ENCODE measurements at places on chromosomes 5 and 9.

DNA sequence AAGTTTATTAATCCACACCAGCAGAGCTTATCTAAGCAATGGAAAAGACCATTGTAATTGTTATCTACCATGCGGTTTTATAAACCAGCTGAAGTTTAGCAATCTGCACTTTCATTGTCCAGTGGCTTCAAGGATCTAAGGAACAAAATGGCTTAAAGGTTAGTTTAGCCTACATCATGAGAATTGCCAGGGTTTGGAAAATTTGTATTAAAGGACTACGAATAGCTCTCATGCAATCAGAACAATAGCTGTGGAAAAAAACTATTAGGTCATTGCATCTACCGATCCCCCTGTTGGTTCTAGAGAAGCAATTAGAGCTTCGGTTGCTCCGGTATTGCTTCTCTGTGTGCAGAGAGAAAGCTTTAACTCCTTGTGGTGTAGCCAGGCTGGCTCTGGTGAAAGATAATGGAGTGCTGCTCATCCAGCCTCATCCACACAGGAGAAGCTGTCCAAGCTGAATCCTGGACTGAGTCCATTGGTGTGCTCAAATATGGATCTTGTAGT lies 86.3 kb upstream of the SLC12A2 start:
- no peak for DNase-seq

- DNase-seq = no peak
Measured at GRCh38 chr9:133538851-133539833, 4.6 kb downstream of the ADAMTSL2 start.

GRCh38 chr9:12759761-12760160 lies 15.1 kb upstream of the LURAP1L start:
- DNase-seq = no peak

DNA sequence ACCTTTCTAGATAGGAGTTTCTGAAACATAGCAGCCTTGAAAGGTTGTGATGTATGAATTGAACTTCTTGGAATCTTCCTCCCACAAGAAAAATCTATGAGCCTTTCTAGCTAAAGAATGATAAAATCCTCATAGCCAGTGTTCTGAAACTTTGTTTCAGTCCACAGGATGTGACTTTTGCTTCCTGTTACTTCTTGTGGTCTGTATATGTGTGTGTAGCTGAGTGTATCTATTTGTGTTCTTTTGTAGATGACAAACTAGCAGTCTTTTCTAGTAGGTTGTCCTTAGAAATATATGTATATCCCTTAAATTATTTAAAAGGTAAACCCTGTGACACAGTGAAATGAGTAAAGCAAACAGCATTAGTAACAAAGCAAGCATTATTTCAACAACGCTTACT lies 188.8 kb downstream of the MRPS30 start:
- no peak for DNase-seq

- no peak for DNase-seq
Measured at GRCh38 chr9:136645903-136646754, 16.6 kb upstream of the EGFL7 start.

DNA sequence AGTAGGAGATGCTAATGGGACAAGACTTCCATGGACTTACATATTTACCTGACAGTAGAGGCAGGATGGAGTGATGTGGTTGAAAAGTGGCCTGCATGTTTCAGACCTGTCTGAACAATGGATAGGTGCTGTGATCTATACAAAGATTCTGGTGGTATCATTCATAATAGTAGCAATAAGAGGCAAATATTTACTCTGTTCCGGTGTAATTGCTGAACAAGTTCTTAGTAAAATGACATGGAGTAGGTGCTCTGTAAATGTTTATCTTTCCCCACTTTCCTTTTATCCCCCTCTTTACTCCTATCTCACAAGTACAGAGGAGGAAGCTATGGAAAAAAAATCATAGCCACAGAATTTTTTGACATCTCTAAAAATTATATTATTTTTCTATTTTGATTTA lies 159.0 kb upstream of the SLC12A2 start:
- no peak for DNase-seq

- no peak for DNase-seq
Measured at GRCh38 chr9:93522736-93523135, 53.6 kb upstream of the PHF2 start.

DNA sequence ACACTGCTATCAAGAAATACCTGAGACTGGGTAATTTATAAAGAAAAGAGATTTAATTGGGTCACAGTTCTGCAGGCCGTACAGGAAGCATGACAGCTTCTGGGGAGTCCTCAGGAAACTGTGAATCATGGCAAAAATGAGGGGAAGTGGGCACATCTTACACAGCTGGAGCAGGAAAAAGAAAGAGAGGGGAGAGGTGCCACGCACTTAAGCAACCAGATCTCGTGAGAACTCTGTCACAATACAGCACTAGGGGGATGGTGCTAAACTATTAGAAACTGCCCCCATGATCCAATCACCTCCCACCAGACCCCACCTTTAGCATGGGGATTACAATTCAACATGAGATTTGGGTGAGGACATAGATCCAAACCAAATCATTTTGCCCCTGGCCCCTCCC lies 105.5 kb upstream of the CPLX2 start:
- no peak for DNase-seq

DNA sequence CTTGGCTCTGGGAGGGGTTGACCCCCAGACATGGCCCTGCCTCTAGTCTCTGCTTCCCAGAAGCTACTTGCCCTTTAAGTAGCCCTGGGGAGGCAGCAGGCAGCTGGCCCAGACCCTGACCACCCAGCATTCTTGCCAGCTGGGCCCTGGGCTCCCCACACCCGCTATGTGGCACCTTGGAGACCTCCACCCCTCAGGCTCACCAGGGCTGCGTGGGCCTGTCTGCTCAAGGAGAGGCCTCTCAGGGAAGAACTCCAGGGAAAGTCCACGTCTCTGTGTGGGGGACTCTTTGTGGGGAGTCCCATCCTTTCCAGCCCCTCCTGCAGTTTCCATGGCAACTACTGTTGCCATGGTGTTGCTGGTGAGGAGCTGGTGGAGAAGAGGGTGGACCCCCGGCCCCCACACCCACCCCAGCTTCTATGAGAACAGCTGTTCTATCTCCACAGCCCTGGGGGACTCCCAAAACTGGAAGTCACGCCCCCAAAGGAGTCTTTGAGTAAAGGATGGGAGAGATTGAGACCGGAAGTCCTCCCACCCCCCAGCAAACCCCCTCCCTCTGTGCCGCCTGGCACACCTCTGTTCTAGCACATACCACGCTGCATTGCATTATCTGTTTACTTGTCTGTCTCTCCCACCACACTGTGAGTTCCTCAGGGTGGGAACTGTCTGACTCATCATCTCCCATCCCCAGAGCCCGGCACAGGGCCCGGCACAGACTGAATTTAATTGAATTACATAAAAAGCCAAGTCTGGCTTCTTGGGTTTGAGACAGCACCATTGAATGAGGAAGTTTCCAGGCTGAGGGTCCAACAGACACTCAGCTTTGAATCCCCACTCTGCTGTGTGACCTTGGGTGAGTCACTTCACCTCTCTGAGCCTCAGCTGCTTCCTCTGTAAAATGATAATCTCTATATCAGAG lies 12.6 kb downstream of the DNM1 start:
- no peak for DNase-seq

- DNase-seq = peak; percentile 30
Measured at GRCh38 chr9:113155911-113156588, 5.2 kb downstream of the SLC31A2 start.

DNA sequence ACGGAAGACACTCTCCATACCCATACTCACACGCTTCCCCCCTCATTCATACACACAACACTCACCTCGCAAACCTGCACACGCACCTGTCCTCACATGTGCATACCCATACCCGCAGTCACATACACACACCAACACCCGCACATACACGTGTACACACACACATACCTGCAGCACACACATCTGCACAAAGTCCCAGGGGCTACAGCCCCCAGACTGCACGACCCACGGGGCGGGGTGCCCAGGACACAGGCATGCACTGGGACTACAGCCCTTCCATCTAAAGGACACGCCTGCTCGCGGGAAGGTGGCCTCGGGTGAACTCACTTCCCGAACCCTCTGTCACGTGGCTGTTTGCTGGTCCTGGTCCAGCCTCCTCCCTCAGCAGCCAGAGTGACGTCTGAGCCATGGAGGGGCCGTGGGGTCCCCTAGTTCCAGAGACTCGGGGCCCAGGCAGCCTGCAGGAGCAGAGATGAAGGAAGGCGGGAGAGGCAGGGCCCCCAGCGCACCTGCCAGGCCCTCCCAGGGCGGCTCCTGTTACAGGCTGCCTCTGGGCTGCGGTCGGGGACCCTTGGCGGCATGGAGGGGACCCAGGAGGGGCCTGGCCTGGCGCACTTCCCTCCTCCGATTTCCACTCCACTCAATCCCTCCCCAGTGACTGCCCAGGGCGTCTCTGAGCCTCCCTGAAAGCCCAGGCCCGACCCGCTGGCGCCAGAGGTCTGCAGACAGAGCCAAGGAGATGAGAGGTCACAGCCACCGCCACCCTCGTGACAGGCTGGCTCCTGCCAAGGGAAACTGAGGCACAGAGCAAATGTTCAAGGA lies 8.1 kb downstream of the SLC12A7 start:
- DNase-seq = no peak
